Posterior vena cava (tissue), 2 donors: ENCODE measurements at places on chromosomes 13 and 19. TPM values are rescaled to one million over a fixed set of nuclear protein-coding genes. Genes with fewer than 3 reads are reported as not detected.

Gene MISP
- total RNA-seq: not detected

Gene NXNL1
- total RNA-seq: not detected

Gene STARD13
- total RNA-seq: 36.0 TPM

Gene ATP4A
- not detected for total RNA-seq

DNA sequence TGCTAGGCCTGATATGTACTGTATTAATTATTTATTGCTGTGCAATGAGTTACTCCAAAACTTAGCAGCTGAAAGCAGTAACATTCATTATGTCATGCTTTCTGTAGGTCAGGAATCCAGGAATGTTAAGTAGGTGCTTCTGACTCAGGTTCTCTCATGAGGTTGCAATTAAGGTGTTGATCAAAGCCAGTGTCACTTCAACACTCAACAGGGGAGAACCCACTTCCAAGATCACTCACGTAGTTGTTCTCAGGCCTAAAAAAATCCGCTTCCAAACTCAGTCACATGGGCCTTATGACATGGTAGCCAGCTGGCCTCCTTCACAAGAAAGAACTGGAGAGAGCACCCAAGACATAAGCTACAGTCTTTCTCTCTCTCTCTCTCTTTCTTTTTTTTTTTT lies 211.1 kb upstream of the NBEA start:
- DNase-seq: no peak

GRCh38 chr19:1357531-1358109 lies 26.1 kb upstream of the NDUFS7 start:
- no peak for DNase-seq

- no peak for DNase-seq
Measured at GRCh38 chr13:75963302-75963701, 327.2 kb downstream of the LMO7 start.

- DNase-seq: peak; percentile 85
Measured at GRCh38 chr19:15323496-15324235, 8.7 kb downstream of the BRD4 start.

DNA sequence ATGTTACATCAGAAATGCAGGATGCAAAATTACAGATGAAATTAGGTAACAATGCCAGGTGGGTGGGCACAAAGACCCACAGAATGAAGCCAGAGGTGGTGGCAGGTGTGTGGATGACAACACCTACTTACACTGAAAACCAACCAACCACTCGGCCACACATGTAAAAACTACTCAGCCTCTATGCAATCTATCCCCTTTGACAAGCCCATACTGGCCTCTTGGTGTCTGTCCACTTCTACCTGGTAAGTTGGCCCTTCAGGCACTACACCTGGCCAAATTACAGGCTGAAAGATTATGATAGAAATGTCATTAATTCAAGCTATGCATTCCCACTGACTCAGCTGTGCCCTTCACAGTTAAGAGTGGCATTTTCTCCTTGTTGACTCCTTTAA lies 50.0 kb downstream of the BRD4 start:
- DNase-seq: no peak

- DNase-seq: peak; percentile 26
Measured at GRCh38 chr19:57088133-57088532, 31.7 kb upstream of the USP29 start.

DNA sequence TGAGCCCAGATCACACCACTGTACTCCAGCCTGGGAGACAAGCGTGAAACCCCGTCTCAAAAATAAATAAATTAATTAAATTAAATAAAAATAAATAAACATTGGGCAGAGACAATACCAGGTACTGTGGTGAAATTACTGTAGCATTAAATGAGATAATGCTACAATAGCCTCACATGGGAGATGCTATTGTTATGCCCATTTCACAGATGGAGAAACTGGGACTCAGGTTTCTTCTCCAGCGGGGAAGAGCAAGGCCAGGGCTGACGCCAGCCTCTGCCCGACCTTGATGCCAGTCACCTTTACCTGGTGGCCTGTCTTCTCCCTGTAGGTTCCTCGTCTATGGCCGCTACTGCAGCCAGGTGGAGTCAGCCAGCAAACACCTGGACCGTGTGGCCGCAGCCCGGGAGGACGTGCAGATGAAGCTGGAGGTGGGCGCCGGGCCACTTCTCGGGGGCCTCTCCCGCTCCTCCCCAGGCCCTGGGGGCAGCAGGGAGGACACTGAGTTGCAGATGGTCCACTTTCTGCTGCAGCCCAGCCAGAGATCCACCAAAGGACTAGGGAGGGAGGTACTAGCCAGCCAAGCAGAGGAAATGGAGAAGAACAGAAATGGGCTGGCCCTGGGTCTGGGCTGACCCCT lies 53.9 kb downstream of the VAV1 start:
- DNase-seq: peak; percentile 79
